ENCODE measurements at places on chromosomes 2 and 18. TPM values are rescaled to one million over a fixed set of nuclear protein-coding genes. Genes with fewer than 3 reads are reported as not detected.

DNA sequence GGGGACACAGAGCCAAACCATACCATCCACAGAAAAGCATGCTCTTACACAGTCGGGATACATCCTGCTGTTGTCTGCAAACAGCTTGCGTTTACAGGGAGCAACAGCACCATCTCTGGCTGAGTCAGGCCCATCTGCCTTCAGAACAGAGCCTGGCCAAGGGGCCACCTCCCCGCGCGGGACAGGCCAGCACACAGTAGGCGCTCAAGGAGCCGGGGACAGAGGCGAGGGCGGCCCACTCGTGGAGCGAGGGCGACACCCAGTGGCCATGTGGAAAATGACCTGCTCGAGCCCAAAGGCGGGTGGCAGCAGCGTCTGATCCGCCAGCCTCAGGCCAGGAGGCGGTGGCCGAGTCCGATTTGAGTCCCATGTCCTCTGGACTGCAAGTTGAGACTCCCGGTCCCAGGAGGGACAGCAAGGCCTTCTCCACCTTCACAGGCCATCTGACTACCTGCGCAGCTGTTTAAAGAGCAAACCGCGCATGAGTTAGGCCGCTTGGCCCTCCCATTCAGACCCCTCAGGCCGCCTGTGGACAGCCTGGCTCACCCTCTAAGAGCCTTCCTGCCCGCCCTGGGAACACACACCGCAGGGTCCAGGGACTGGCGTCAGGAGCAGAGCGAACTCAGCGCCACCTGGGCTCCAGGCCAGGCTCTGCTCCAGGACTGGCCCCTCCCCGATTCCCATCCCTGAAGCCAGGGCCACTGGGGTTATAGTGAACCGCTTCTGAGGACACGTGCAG, 38.3 kb downstream of the TTC32 start:
- peak; percentile 42 for DNase-seq

DNA sequence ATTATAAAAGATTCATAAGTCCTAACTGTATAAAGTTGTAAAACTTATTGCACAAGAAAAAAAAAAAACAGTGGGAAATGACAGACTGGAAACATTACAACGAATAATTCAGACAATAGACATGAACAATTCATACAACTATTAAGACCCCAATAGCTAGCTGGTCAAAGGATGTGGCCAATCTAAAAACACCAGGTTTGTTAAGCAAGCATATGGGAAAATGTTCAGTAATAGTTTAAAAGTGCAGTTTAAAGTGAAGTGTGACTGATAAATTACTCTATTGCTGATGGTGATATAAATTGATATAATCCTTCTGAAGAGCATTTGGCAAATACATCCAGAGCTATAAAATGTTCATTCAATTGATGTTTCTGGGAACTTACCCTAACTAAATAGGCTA, 289.0 kb downstream of the CAMKMT start:
- no peak for DNase-seq

CNRIP1 gene
- 22.6 TPM for total RNA-seq

- no peak for DNase-seq
Observed at GRCh38 chr2:64996871-64997307, 7.7 kb downstream of the SLC1A4 start.

SMIM21 gene
- not detected for total RNA-seq

DNA sequence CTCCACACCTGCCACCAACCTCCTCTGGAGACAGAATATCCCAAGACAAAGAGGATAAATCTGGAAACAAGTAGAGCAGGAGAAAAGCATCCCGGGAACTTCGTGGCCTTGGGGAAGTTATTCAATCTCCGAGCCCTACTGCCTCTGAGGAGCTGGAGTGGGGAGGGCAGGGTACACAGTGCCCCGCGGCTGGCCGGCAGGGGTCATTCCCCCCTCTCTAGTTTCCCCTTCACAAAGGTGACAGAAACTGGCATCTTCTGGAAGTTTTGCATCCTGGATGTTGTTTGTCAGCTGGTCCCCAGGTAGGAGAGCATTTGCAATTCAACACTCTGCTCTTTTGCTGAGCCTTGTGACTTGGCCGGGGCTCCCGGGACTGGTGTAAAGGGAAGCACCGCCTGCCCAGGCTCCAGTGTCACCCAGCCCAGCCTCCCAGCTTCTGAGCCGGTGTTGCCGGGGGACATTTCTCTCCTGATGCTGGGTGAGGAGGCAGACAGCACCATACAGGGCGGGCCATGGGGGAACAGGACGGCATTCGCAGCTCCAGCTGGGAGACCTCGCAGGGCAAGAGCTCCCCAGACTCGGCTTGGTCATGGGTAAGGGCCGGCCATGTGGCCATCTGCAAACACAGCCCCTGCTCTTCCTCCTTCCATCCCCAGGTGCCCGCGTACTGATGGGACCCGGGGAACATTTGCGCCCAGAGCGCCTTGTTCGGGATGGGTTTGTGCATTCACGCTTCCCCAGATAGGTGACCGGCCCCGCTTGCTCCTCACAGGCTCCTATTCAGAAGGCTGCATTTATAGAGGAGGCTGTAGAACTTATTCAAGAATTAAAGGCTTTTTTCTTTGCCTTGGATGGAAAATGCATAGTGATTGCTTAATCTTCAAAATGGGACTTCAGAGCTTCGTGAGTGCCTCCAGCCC, 7.4 kb upstream of the NTSR2 start:
- no peak for DNase-seq

DNA sequence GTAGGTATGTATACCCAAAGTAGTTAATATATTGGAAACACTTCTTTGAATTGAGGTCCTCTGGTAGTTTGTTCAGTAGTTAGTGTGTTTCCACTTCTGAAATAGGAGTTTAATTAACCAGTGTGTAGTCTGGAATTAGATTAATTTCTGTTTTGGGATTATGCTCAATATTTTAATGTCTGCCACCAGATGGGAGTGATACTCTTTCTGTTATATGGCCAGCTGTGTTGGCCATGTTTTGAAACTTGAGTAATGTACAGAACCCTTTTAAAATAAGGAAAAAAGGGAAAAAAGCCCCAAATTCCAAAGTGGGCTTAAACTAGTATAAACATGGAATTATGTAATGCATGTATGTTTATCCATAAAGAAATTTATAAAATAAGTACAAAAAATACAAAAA, 147.7 kb downstream of the CTNNA2 start:
- no peak for DNase-seq

GRCh38 chr2:113242327-113242726, 36.4 kb downstream of the PAX8 start:
- no peak for DNase-seq

DNA sequence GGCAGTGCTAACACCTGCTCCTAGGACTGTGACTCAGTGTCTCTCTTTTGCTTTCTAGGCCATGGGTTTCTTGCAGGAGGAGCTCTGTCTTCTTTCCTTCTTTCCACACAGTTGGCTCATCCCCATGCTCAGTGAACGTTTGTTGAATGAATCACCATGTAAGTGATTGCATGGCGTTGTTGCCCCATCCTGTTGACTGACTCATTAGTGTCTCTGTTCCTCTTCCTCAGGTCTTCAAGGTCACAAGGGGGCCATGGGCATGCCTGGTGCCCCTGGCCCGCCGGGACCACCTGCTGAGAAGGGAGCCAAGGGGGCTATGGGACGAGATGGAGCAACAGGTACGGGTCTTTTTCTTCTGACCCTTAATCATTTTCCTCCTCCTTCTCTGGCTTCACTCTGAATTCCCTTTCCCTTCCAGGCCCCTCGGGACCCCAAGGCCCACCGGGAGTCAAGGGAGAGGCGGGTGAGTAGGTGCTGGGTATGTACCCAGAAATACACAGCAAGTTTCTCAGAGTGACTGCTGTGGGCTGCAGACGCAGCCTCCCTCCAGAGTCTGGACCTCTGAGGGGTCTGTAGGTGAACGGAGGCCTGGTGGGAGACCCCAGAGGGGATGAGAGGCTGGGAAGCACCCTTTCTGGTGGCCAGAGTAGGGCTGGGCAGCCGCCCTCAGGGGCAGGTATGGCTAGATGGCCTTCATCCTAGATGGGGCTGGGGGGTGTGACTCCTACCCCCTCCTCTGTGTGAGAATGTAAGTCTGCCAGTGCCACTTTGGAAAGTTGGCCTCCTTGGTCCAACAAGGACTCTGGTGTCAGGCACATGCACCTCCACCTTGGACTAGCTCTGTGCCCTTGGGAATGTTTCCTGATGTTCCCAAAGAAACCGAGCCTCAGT, 32.4 kb downstream of the MARCO start:
- peak; percentile 20 for DNase-seq

GRCh38 chr18:32868406-32868805, 95.6 kb upstream of the KLHL14 start:
- no peak for DNase-seq

GAREM2 gene
- total RNA-seq: not detected

LONRF2 gene
- 0.10 TPM for total RNA-seq
